ENCODE measurements at places on chromosomes 2 and 18.

GRCh38 chr2:23782646-23783045, 144.3 kb downstream of the ATAD2B start:
- no peak for DNase-seq

DNA sequence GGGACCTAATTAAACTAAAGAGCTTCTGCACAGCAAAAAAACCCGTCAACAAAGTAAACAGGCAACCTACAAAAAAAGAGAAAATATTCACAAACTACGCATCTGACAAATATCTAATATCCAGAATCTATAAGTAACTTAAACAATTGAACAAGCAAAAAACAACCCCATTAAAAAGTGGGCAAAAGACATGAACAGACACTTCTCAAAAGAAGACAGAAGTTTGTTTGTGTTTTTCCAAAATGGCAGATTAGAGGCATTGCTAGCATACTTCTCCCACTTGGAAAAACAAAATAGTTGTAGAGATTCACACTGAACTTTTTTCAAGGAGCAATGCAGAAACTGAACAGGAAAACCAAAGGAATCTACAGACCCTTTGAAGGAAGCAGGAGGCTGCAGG, 37.6 kb downstream of the FLACC1 start:
- DNase-seq = no peak

GRCh38 chr2:41663056-41663455, 384.8 kb upstream of the PKDCC start:
- DNase-seq = no peak

GRCh38 chr2:205975082-205975949, 110.7 kb downstream of the INO80D start:
- peak; percentile 6 for DNase-seq

GRCh38 chr2:176395273-176395854, 126.1 kb downstream of the MTX2 start:
- DNase-seq = no peak

Measured in epithelial cell of prostate (primary cell).